Stimulated activated CD4-positive, alpha-beta T cell treated with anti-CD3 and anti-CD28 coated beads, Interleukin-15, amount 100 ng/mL, for 1 hour (primary cell): ENCODE measurements at places on chromosomes 11 and 22.
A peak's percentile ranks its signal among the peaks of the same experiment; 100 is the strongest.

DNA sequence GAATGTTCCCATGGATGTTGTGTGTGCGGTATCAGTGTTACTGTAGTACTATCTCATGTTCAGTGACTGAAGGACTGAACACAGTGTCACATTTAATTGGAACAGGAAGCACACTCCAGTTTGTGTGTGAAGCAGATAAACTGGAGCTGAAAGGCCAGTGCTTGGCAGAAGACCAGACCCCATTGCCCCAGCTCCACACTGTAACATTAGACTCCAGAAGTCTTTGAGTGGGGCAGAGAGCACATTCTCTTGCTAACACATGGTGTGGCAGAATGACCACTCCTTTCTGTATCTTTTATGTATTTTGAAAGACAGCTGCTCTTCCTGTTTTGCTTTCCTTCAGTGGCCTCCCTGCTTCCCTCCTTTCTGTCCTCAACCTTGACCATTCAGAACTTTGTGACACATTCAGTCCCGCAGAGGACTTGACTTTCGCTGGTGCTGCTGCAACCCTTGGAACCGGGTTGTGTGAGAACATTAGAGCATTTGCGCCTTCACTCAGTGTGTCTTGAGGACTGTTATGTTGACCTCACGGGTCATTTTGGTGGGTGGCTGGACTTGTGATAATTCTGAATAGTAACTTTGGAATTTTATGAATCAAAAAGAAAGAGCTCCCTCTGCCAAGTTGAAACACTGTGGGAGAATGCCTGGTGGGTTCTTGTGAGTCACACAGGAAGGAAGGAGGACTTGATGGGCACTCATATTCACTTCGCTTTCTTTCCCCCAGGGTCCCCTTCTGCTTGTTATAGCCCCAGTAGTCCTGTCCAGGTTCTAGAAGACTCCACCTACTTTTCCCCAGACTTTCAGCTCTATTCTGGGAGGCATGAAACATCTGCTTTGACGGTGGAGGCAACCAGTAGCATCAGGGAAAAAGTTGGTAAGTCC is 26.4 kb downstream of the AMOTL1 start:
- no peak for DNase-seq

DNA sequence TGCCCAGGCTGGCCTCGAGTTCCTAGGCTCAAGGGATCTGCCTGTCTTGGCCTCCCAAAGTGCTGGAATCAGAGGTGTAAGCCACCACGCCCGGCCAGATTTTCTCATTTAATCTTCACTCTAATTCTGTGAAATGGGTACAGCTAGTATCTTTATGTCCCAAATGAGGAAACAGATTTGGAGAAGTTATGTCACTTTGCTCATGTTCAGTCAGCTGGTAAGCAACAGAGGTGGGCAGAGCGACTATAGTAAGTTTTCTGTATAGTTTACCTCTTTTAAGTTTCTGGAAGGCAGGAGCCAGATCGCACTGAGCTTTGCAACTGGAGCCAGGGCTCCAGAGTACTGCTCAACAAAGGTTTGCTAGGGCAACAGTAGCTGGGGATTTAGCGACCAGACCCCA is 33.2 kb downstream of the RCOR2 start:
- DNase-seq, result no peak

DNA sequence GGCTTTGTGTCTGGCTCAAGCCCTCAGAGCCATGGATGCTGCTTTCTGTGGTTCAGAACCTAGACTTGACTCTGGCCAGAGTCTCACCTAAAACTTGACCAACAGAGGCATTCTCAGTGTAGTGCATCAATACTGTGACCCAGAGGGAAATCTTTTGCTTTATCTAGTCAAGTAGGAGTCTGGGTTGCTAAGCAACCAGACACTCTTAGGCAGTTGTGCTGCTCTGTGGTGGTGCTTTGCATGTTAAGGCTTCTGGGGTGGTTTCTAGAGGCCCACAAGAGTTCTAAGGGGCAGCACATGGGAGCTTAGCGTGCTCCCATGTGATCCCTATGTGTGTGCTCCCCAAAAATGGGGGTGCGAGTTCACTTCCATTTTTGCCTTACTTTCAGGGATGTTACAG is 224.6 kb upstream of the PLET1 start:
- no peak for DNase-seq

- DNase-seq, result no peak
Observed at GRCh38 chr11:8369592-8370205, 106.0 kb upstream of the LMO1 start.

GRCh38 chr22:49702068-49702397 is 125.6 kb downstream of the BRD1 start:
- DNase-seq, result no peak

DNA sequence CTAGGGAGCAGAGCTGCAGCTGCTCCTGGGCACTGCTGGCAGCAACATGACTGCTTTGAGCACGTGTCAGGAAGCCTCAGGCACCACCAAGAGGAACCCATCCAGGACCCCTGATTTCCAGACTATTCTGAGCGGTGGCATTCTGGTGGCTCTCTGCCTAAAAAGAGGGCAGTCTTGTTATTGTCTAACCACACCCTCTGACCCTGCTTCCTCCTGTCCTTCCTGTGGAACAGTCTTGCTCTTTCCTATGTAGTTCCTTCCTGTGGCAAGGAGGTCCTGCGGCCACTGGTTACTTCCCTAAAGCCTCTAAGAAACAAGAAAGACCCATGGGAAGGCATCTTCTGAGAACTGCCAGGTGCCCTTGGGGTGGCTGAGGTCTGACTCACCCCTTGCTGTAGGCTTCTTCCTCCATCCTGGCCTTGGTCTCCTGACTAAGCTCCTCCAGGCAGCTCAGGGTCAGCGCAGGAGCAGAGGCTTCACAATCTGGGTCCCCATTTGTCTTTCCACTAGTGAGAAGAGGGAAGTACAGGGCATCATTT is 13.1 kb upstream of the LYVE1 start:
- DNase-seq, result no peak

- DNase-seq, result no peak
Observed at GRCh38 chr22:35450824-35451569, 51.1 kb downstream of the MCM5 start.

GRCh38 chr22:27032091-27032761 is 374.8 kb downstream of the MIAT start:
- no peak for DNase-seq

DNA sequence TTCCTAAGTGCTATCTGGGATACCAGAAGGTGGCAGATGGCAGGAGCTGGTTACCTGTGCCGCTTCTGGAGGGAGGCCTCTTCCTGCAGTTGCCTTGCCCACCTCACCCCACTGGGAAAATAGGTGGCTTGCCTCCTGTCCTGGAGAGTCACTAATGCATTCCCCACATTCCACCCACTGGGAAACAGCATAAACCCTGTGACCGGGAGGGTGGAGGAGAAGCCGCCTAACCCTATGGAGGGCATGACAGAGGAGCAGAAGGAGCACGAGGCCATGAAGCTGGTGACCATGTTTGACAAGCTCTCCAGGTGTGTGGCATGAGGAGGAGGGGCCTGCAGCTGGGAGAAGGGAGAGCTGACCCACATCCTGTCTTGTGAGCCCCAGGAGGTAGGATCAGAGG is 5.6 kb downstream of the RIC8A start:
- DNase-seq, result no peak

GRCh38 chr11:61121192-61121831 is 19.0 kb downstream of the CD5 start:
- DNase-seq, result no peak

DNA sequence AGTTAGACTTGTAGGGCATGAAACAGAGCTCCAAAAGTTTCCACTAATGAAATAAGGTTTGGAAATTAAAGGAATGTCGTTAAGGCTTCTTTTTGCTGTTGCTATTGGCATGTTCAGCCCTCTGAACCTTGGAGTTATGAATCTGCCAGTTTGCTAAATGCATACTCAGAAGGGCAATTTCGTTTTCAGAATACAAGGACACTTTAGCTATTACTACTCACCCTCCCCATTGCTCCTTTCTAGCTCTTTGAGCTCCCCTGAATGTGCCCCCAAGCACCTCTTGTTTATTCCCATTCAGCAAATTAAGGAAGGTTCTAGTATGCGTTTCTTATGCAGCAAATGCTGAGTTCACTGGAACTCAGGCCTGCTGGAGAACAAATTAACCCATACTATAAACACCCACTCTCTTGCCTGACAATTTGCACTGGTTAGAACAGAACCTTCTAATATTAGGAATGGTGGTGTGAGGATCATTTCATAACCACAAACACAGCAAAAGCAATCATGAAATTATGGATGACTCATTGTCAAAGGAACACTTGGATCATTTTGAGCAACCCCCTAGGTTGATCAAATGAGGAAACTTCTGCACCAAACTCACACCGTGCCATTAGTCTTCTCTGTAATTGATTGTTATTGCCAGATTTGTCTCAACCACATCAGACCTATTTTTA is 26.2 kb upstream of the LIN7C start:
- no peak for DNase-seq

- no peak for DNase-seq
Observed at GRCh38 chr22:45731041-45731797, 59.6 kb downstream of the ATXN10 start.

GRCh38 chr11:3177931-3178330 is 12.8 kb upstream of the OSBPL5 start:
- DNase-seq, result no peak

DNA sequence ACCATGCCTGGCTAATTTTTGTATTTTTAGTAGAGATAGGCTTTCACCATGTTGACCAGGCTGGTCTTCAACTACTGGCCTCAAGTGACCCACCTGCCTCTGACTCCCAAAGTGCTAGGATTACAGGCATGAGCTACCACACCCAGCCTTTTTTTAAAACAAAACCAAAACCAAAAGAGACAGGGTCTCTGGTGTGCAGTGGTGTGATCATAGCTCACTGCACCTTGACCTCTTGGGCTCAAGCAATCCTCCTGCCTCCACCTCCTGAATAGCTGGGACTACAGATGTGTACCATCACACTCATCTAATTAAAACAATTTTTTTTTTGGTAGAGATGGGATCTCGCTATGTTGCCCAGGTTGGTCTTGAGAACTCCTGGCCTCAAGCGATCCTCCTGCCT is 77.7 kb downstream of the PTPRJ start:
- no peak for DNase-seq

DNA sequence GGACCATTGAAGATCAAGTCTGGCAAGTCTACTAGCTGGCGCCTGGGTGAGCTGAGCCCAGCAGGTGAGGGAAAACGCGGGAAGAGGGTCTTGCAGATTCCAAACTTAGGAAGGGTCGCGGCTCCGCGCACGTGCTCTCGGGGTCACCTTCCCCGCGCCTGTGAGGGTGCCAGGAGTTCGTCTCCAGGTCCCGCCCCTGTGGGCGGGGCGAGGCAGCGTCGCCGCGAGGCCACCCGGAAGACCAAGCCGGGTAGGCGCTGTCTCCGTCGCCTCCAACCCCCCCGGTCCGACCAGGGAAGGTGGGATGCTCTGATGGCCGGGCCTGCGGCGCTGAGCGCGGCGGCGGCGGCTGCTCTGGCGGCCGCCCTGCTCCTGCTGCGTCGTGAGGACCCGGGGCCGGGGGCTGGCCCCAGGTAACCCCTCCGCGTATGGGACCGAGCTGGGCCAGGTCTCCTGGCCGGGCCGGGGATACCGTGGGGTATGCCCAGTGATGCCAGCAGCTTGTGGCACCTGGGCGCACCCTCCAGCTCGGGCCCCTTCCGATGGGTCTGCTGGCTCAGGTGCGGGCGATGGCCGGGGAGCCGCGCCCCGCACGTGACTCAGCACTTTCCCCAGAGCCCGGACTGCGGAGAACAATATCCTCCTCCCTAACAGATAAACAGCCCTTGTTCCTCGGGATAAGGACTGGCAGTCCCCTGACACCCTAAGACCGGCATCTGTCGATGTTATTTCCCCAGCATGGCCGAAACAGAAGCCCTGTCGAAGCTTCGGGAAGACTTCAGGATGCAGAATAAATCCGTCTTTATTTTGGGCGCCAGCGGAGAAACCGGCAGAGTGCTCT is at the start of gene HTATIP2:
TSS of gene HTATIP2 (plus strand) at position 215 of the 841 bp plus-strand sequence. CDS start at position 739, 524 bp downstream.
- peak; percentile 51 for DNase-seq

DNA sequence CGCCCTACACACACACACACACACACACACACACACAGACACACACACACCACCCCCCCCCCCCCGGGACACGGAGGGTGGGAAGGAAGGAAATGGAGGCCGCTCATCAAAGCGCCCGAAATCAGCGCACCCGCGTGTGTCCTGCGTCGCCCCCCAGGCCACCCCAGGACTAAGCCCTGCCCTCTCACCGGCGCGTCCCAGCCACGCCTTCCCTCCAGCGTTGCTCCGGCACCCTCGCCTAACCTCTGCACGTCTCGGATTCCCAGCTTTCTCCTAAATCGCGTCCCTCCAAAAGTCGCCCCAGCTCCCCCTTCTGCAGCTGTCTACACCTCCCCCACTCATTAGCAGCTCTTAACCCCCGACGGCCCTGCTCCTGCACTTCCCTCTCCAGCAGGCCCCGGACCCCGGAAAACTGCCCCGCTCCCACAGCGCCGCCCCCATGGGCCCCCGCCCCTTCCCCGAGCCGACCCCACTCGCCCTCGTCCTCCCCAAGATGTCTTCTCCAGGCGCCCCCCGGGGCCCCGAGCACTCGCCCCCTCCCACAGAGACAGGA is 557 bp downstream of the PACSIN2 start:
- DNase-seq, result peak; percentile 13

DNA sequence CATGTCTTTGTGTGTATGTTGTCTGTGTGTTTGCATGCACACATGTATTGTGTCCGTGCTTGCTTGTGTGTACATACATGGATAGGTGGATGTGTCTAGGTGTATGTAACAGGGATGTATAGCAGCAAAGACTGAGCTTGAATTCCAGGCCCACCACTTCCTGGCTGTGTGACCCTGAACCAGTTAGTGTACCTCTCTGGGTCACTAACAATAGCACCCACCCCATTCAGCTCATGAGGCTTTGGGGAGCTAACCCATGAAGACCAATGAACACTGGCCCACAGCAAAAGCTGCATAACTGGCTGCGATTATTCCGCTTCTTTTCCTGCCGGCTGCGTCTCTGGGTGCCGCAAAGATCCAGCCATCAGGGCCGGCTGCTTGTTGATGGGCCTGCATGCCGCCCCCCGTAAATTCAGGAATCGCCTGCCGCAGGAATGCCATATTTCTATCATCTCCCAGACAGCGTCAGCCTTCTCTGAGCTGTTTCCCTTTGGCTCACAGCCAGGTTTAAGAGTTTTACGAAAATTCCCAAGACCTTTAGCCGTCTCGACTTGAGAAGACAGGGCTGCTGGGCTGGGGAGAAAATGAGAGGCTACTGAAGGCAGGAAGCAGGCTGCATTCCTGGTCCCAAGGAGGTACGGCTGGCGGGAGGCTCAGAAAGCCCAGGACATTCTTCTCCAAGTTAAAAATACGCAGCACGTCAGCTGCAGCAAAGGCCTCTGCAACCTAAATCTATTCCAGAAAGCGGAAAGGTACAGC is 224.6 kb downstream of the MN1 start:
- no peak for DNase-seq
